Left renal cortex interstitium (tissue), 4 donors: ENCODE measurements at places on chromosomes 4 and X. TPM values are rescaled to one million over a fixed set of nuclear protein-coding genes. Genes with fewer than 3 reads are reported as not detected.

The EXOC1 gene
- 45.7 TPM for polyA plus RNA-seq

The CHRNA9 gene
- polyA plus RNA-seq: 1.1 TPM

The TRPC5OS gene
- polyA plus RNA-seq: 0.10 TPM

The CXorf49 gene
- not detected for polyA plus RNA-seq

The F8A1 gene
- 9.0 TPM for polyA plus RNA-seq

The CT45A10 gene
- polyA plus RNA-seq: not detected

The VSIG1 gene
- polyA plus RNA-seq: 0.99 TPM

The MTNR1A gene
- polyA plus RNA-seq: 1.5 TPM

The EVC2 gene
- polyA plus RNA-seq: 8.4 TPM

The ARSD gene
- polyA plus RNA-seq: 49.1 TPM

The AKAP14 gene
- polyA plus RNA-seq: not detected

The STPG2 gene
- polyA plus RNA-seq: 0.81 TPM

The TMEM33 gene
- polyA plus RNA-seq: 48.8 TPM

The VCX gene
- polyA plus RNA-seq: not detected

The SHROOM3 gene
- 45.9 TPM for polyA plus RNA-seq

The SCRG1 gene
- polyA plus RNA-seq: 0.34 TPM

The XAGE3 gene
- not detected for polyA plus RNA-seq

The PABPC1L2A gene
- polyA plus RNA-seq: not detected

The PNMA6F gene
- polyA plus RNA-seq: 0.06 TPM
